ENCODE measurements at places on chromosomes 6 and 20. TPM values are rescaled to one million over a fixed set of nuclear protein-coding genes. Genes with fewer than 3 reads are reported as not detected.

DNA sequence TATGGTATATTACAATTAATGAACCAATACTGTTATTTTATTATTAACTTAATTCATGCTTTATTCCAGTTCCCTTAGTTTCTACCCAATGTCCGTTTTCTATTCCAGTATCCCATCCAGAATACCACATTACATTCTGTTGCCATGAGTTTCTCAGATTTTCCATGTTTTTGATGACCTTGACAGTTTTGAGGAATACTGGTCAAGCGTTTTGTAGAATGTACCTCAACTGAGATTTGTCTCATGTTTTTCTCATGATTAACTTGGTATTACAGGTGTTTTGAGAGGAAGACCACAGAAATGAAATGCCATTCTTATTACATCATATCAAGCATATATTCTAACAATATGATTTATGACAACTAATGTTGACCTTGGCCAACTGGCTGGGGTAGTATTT is 23.8 kb upstream of the ESR1 start:
- no peak for DNase-seq

GRCh38 chr6:55897346-55897745 is 22.0 kb upstream of the BMP5 start:
- DNase-seq = no peak

GRCh38 chr20:34663213-34663943 is 13.5 kb downstream of the PIGU start:
- no peak for DNase-seq

DNA sequence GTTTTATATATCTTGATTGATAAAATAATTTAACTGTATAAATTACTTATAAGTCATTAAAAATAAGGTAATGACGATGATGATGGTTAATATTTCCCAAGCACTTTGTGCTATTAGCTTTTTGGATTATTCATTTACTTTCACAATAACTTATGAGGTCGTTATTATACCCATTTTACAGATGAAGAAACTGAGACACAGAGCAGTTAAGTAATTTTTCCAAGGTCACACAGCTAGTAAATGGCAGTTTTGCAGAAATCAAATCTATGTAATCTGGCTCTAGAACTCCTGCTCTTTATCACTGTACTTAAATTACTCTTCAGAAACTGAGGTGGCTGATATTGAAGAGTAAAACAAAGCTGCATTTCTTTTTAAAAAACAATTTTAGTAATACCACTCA is 18.2 kb downstream of the NOL7 start:
- no peak for DNase-seq

- no peak for DNase-seq
Observed at GRCh38 chr6:26500102-26500501, at the start of gene BTN1A1. Gene BTN1A1, plus strand, starts transcription at chr6:26500303. Its CDS starts 984 bp downstream, at chr6:26501287.

- DNase-seq = peak; percentile 54
Observed at GRCh38 chr20:17504898-17505635, 26.1 kb downstream of the BFSP1 start.

The GSS gene
- total RNA-seq = 27.6 TPM

- DNase-seq = peak; percentile 70
Observed at GRCh38 chr20:63652192-63652980, 838 bp downstream of the STMN3 start.

The TENT5A gene
- total RNA-seq = 47.2 TPM

DNA sequence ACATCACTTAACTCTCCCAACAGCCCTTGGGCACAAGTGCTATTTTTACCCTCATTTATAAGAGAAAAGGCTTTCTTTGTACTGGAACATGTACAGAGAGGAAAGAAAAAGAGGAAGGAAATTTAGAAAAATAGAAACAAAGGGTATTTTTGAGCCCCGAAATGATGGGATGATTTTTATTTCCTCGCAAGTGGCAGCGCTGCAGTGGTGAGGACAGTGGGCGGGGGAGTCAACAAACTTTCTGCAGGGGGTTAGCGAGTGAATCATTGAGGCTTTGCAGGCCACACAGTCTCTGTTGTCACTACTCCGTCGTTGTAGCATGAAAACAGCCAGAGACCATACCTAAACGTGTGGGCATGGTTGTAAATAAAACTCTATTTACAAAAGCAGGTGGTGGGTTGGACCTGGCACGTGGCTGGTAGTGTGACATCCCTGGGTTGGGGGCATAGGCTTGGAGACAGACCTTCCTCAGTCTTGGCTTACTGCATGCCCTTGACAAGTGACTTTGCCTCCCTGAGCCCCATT is 25.5 kb upstream of the OCSTAMP start:
- DNase-seq = no peak

- no peak for DNase-seq
Observed at GRCh38 chr6:154462425-154462824, 48.1 kb downstream of the CNKSR3 start.

GRCh38 chr20:61331543-61331942 is 79.5 kb downstream of the CDH4 start:
- DNase-seq = peak; percentile 14

DNA sequence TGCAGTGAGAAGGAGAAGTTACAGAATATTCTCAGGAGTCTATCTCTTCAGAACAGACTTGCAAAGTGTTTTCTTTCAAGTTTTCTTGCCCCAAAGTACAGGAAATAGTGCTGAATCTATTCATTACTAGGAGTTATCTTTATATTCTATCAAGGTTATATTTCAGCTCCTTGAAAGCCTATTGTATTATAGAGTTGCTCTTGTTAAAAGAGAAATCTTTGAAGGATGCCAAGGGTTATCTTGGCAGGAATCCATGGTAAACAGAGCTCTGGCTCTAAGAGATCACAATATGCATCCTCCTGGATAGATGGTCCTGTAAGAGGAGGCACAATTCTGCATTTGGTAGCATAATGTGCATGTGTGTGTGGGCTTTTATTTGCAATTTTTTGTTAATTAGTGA is 21.2 kb upstream of the SNRPB2 start:
- no peak for DNase-seq

The SCUBE3 gene
- 3.5 TPM for total RNA-seq

DNA sequence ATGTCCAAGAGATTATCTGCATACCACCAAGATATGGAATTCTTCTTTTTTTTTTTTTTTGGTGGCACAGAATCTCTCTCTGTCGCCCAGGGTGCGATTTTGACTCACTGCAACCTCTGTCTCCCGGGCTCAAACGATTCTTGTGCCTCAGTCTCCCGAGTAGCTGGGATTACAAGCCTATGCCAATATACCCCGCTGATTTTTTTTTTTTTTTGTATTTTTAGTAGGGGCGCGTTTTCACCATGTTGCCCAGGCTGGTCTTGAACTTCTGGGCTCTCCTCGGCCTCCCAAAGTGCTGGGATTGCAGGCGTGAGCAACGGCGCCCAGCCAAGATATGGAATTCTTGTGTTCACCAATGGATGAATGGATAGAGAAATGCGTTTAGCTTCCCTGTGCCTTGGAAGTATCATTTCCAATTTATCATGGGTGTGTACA is 31.0 kb downstream of the POM121L2 start:
- DNase-seq = no peak

GRCh38 chr6:124854338-124854922 is 107.8 kb upstream of the RNF217 start:
- DNase-seq = no peak

The PRL gene
- total RNA-seq = not detected

The TPD52L2 gene
- total RNA-seq = 65.4 TPM

- DNase-seq = no peak
Observed at GRCh38 chr6:85551264-85551663, 42.4 kb downstream of the SNX14 start.

The ROS1 gene
- not detected for total RNA-seq

DNA sequence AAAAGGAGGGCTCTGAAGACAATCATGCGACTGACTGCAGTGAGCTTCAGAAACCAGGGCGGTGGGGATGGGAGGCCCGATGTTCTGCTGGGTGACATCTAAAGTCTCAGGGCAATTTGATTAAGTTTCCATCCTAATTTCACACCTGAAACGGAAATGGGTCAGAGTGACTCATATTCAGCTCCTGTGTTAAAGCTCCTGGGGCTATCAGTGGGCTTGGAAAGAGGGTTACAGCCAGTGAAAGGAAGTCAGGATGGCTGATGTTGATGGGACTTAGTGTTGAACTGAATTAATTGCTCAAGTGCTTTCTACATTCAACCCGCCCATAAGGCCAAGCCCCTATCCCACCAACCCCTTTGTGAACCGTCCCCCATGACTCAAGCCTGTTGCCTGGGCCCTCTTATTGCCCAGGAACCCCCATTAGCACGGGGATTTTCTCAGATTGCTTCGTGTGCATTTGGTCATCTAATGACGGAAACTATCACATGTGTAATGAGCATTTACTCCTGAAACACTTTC is 47.1 kb upstream of the TBC1D7 start:
- no peak for DNase-seq

The TMEM74B gene
- 1.4 TPM for total RNA-seq

DNA sequence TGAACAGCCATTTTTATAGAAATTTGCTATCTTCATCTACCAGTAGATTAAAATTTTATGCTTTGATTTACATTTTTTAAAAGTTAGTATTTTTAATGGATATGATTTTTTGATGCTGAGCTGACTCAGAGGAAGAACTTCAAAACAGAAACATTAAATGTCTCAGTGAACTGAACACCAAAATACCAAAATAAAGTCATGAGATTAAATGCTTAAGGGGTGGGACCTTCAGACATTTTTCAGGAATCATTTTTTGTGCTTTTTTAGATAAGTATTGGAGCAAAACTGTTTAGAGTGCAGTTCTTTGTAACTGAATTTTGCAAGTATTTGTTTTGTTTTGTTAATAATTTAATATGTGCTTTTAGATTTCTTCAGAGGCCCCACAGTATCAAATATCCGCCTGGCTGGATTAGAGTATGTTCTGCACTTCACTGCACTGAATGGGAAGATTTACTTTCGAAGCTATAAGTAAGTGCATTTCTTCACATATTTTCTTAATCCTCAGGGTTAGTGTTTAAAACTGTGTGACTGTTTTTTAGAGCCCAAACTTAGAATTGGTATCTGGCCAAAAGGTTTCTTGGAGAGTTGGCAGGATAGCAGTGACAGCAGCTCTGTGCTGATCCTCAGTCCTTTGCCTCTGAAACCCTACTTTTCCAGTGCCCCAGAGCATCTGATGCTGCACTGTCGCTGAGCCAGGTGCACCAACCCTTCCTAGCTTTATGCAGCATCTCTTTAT is 33.7 kb downstream of the RPF2 start:
- no peak for DNase-seq

DNA sequence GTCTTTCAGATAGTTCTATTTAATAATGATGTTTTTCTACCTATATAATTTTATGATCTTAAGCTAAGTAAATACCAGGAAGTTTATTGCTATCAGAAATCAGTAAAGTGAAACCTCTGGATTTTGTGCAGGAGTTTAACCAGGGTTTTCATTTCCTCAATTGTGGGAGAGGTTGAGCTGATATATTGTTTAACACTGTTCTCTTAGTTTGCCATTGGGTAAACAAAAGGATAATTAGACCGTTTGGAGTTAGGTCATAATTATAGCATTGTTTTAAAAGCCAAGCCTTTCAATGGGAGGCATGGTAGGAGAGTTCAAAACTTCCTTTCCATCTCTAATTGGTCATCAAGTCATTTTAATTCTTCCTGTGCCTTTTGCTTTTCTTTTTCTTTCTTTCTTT is 58.7 kb downstream of the STXBP5 start:
- DNase-seq = no peak

GRCh38 chr6:51660767-51661166 is 426.6 kb downstream of the PKHD1 start:
- DNase-seq = no peak

DNA sequence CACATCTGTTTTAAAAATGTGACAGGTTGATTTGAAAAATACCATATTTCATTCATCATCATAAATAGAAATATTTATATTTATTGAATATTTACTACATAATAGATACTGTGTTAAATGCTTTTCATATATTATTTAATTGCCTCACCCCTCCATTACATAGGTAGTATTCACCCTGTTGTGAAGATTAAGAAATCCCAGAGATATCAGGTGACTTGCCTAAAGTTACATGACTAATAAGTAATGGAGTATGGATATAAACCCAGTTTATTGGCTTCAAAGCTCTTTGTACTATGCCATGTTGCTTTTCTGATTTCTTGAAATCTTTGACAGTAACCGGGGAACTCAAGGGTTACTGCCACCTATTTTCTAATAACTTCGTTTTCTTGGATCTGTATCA is 10.1 kb upstream of the TSPYL1 start:
- no peak for DNase-seq

- DNase-seq = no peak
Observed at GRCh38 chr20:35329435-35330139, 37.4 kb upstream of the FAM83C start.

The HEY2 gene
- total RNA-seq = 29.5 TPM

Measured in heart left ventricle (tissue), 16 donors.